ENCODE measurements at places on chromosomes 6 and 20.

DNA sequence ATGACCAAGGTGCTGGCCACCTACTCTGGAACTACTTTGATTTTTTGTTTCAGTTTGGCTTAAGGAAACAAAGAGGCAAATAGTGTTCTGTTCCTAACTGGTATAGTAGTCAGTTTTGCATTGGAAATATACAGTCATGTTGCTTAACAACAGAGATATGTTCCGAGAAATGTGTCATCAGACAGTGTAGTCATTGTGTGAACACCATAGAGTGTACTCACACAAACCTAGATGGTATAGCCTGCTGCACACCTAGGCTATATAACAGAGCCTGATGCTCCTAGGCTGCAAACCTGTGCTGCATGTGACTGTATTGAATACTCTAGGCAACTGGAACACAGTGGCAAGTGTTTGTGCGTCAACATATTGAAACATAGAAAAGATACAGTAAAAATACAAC is 80.4 kb downstream of the ARID1B start:
- DNase-seq: no peak

DNA sequence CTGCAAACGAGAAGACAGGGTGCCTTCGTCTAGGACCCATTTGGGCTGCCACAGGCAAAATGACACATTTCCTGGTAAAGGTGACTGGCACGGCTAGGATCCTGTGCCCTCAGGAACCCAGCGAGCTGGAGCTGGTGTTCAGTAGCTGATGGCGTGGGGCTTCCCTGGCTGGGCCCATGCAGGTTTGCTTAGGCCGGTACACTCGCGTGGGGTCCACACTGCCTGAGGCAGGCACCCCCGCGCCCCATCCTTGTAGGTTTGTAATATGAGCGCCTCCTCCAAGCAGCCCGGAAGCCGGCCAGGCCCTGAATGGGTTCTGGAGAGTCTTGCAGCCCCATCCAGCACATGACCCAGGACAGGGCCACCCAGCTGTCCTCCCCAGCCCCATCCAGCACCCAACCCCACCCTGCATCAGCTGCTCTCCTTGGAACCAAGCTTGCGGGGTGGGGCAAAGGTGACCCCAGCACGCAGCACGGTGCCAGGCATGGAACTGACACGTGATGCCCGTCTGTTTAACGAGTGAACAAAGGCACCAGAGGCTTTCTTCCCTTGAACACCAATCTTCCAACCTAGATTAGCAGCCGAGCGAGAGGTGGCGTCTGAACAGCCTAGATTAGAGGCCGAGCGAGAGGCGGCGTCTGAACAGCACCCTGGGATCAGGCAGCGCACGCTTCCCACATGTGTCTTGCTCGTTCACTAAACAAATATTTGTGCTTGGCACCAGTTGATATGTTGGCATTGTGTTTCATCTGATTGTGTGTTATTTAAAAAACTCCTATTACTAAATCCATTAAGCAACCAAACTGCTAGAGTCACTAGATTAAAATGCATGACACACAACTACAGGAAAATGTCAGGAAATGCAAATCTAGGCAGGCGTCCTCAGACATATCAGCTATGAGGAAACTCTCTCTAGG is 112.1 kb downstream of the DLL1 start:
- no peak for DNase-seq

DNA sequence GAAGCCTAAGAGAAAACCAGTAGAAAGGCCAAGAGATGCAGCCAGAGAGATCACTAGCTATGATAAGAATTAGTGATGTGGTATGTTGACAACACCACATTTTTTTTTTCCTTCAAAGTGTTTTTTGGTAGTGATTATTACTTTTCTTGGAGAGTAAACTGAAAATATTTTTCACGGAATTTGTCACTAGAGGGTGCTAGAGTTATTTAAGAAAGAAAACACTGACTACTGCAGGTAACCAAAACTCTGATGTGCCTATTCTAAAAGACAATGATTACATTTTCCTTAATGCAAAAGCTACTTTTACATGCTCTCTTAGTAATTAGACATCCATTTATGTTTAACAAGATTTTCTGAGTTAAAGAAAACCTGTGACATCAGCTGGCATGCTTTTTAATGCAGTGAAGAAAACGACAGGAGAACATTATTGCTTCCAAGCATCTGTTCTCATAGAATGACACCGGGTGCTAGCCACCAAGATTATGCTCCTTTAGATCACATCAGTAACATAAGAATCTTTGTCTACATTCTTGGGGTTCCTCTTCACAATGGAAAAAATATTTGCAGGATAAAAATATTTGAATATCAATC is 28.8 kb downstream of the RWDD2A start:
- peak; percentile 15 for DNase-seq

- no peak for DNase-seq
These were observed 327.8 kb upstream of the TBX18 start for GRCh38 chr6:85092226-85092625.

DNA sequence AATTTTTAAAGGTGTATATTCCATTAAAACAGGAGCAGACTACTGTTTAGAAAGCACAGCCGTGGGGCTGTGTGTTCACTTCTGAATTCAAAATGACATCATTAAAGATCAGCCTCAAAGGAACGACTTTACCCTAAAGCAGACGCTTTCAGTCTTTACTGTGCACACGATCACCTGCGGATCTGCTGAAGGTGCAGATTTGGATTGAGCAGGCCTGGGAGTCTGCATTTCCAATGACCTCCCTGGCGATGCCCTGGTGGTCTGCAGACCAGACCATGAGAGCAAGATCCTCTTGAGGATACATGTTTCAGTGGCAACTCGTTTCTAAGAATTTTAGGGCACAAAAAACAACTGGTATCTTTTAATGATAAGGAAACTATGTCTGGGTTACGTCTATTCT is 27.2 kb downstream of the TXNDC5 start:
- no peak for DNase-seq

DNA sequence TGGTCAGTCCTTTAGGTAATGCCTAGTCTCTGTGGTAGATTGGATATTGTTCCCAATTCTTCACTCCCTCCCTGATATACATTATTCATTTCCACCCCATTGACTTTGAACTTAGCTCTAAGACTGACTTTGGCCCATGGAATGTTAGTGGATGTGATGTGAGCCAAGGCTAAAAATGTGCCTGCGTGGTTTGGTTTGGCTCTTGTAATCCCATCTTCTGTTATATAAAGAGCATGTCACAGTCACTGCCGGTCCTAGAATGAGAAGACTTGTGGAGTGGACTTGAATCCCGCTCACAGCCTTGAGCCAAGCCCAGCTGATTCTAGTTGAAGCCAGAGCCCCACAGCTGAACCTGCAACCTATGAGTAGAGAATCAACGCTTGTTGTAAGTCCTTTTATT is 23.6 kb upstream of the DNAAF9 start:
- DNase-seq: no peak

DNA sequence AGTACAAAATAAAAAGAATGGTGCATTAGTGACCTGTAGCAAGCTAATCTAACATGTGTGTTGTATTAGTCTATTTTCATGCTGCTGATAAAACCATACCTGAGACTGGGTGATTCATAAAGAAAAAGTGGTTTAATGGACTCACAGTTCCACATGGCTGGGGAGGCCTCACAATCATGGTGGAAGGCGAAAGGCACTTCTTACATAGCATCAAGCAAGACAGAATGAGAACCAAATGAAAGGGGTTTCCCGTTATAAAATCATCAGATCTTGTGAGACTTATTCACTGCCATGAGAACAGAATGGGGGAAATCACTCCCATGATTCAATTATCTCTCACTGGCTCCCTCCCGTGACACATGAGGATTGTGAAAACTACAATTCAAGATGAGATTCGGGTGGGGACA is 45.4 kb upstream of the AIG1 start:
- no peak for DNase-seq

- DNase-seq: no peak
These were observed 3.8 kb downstream of the LAMA2 start for GRCh38 chr6:128886706-128887105.

DNA sequence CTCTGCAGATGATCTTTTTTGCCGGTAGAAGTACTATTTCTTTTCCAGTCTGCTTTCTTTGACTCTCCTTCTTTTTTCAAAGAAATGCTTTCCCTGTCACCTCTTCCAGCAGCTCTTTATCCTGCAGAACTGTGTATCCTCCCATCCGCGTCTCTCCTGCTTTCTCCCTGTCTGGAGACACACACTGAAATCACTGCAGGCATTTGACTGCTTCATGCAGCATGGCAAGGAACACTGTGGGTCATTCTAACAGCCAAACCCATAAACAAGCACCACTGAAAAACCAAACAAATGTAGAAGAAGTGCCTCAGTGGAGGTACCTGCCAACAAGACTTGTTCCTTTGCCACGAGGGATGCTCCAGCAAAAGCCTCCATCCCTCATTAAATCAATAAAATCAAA is 403.7 kb upstream of the CITED2 start:
- no peak for DNase-seq

All from KG1 (cell line).